ENCODE measurements at places on chromosomes 3 and 15.

GRCh38 chr15:64311566-64311965 is 44.4 kb downstream of the CSNK1G1 start:
- no peak for DNase-seq

DNA sequence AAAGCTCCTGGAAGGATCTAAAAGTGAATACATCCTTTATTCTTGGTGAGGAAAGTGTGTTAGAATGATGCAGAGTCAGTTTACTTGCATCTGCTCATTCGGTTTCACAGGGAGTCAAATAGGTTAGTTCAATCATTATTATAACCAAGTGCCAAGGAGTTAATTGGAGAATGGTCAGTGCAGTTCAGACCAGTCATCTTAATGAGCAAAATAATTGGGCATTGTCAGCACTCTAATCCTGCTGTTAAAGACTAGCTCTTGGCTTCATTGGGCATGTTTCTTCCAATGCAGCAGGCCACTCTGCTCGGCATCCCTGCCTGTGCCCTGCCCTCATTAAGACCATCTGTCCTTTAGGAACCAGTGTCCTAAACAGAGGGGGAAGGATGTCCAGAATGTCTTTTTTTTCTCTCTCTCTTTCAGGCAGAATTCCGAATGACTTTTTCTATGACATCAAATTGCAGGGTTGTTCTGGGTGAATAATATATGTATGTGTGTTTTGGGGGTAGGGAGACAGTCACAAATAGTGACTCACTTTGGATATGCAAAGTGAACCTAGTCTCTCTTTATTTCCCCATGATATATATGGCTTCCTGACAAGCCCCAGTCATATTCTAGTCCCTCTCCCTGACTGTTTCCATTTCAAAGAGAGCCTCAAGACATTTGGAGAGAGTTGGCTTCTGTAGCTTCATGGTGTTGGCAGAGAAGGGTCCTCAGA is 205.4 kb upstream of the TRIM42 start:
- no peak for DNase-seq

GRCh38 chr3:179236669-179237301 is 14.1 kb downstream of the KCNMB3 start:
- no peak for DNase-seq

DNA sequence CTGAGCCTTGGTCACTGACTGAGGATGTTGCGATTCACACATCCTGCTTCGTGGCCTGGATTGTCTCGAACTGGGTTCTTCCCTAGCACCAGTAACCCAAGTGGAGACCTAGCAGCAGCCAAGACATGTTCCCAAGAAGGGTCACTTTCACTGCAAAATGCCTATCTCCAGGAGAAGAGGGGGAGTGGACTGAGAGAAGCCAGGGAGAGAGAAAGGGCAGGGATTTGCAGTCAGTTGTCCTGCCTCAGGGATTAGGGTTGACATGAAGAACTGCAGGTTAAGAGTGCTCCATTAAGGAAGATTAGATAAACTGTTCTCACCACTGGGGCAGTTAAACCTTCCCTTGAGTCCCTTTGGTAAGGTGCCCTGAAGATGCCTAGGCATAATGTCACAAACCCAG is 5.7 kb upstream of the CD276 start:
- DNase-seq: no peak

- DNase-seq: no peak
Measured at GRCh38 chr15:74234598-74234875, 1.6 kb upstream of the CCDC33 start.

- no peak for DNase-seq
Measured at GRCh38 chr3:168998792-168999191, 664.7 kb downstream of the MECOM start.

GRCh38 chr3:105933871-105934270 is 65.1 kb upstream of the CBLB start:
- DNase-seq: no peak

DNA sequence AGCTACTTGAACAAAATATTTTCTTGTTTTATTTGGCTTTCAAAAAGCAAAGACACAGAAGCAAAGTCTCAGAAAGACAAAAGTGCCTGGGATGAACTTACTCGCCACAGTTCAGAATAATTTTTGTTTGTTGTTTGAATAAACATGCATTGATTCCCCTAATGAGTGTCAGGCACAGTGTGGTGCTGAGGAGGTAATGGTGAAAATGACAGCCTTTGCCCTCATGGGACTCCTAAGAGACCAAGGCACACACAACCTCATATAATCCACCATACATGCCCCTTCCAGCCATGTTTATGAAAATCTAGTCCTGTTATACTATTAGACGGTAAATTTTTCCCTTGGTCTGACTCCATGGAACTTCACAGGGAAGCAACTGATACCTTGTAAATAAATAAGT is 2.5 kb downstream of the GOLIM4 start:
- DNase-seq: no peak

DNA sequence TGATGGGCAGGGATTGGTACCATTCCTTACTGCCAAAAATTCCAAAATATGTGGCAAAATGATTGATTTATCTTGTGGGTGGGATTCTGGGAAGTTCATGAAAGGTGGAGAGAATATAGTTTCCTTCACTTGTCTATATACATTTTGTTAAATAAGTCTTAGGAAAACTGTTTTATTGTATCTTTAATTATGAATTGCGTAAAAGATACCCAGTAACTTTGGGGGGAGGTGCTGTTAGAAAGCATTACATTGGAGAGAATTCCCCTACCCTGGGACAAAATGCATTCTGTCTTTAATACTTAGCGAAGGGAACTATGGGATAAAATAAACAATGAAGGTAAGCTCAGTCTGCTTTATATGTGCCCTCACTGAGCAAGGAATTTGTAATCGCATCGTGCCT is 4.6 kb downstream of the SETD5 start:
- no peak for DNase-seq

- no peak for DNase-seq
Measured at GRCh38 chr15:77983708-77984445, 93.6 kb downstream of the TBC1D2B start.

Measured in stimulated activated CD8-positive, alpha-beta memory T cell treated with anti-CD3 and anti-CD28 coated beads, Interleukin-2, amount 100 ng/mL, for 1 hour (primary cell).